ENCODE measurements at places on chromosomes 3 and 15. TPM values are rescaled to one million over a fixed set of nuclear protein-coding genes. Genes with fewer than 3 reads are reported as not detected.

- H3K4me3 ChIP-seq = no peak overlapping the region
- H3K36me3 ChIP-seq = no peaks in the 10 kb centered on the region
- no peak overlapping the region for H3K27ac ChIP-seq
- H3K4me1 ChIP-seq = no peaks in the 10 kb centered on the region
- H3K27me3 ChIP-seq = no peaks in the 10 kb centered on the region
- DNase-seq = no peak
Measured at GRCh38 chr3:14533457-14533958, 6.6 kb downstream of the GRIP2 start.

DNA sequence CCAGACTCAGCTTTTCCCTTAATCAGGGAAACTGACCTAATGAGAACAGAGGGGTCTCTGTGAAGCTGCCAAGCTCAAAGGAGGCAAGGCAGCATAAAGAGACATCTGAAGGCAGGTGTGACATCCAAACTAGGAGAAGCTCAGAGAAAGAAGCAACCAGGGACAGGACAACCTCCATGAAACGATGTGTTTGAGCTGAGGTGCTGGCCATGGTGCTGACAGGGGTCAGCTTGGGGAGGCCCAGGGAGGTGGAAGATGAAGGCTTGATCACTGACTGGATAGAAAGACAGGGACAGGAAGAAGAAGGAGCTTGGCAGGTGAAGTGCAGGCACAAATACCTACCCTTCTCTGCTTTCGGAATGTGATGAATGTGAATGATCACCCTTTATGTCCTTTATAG is 179.5 kb upstream of the NSMCE3 start:
- no peaks in the 10 kb centered on the region for H3K4me1 ChIP-seq
- no peak for DNase-seq
- no peak overlapping the region for H3K4me3 ChIP-seq
- H3K27ac ChIP-seq = no peak overlapping the region
- no peaks in the 10 kb centered on the region for H3K36me3 ChIP-seq

NOX5 gene
- 0.92 TPM for total RNA-seq

- H3K36me3 ChIP-seq = peaks cover 63% of the 10 kb centered on the region
- no peak overlapping the region for H3K27ac ChIP-seq
- no peak for DNase-seq
Measured at GRCh38 chr3:39090922-39091321, 16.5 kb downstream of the GORASP1 start.

SETD2 gene
- total RNA-seq = 78.9 TPM

GRCh38 chr3:50297896-50298725 is 1.1 kb downstream of the HYAL3 start:
- DNase-seq = no peak
- H3K36me3 ChIP-seq = no peaks in the 10 kb centered on the region
- peak overlapping the region; percentile 72 for H3K27ac ChIP-seq

- H3K27ac ChIP-seq = no peak overlapping the region
- DNase-seq = no peak
- no peak overlapping the region for H3K4me3 ChIP-seq
- no peaks in the 10 kb centered on the region for H3K27me3 ChIP-seq
Measured at GRCh38 chr3:17686613-17687012, 55.8 kb downstream of the TBC1D5 start.

DNA sequence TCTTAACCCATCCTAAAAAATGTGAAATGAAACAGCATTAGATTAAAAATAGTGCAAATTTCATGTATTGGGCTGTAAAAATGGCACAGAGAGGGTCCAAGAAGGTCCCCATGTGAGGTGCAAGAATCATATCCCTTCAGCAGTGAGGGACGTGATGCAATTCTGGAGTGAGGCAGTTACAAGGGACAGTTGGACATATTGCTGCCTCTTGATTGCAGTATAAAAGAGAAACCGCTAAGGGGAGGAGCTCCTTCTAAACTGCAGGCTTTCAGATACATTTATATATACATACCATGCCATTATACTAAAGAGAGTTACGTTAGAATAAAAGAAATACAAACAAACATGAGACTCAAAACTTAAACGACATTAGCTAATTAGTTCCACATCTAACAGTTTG is 304.2 kb upstream of the CTNNB1 start:
- no peak overlapping the region for H3K4me3 ChIP-seq
- no peaks in the 10 kb centered on the region for H3K27me3 ChIP-seq
- H3K4me1 ChIP-seq = peaks cover 4% of the 10 kb centered on the region
- no peaks in the 10 kb centered on the region for H3K36me3 ChIP-seq

GRCh38 chr3:8864402-8865350 is 95.3 kb upstream of the OXTR start:
- H3K27ac ChIP-seq = no peak overlapping the region
- H3K27me3 ChIP-seq = no peaks in the 10 kb centered on the region
- no peak overlapping the region for H3K4me3 ChIP-seq
- no peak for DNase-seq
- H3K36me3 ChIP-seq = no peaks in the 10 kb centered on the region

DNA sequence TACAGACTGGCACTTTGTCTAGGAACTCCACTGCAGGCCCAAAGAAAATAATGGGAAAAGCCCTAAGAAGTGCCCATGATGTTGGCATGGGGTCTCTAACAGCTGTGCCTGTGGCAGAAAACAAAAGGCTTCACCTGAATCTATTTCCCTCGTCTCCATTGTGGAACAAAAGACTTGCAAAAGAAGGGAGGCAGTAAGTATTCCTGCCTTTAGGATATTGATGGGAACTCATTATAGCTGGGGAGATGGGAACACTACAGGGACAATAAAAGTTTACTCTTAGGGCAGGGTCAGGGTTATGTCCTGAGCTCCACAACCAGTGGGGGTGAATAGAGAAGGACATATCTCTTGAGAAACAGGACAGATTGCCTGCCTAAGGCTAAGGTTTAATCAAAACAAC is 930.6 kb upstream of the EPHA6 start:
- no peak for DNase-seq
- no peaks in the 10 kb centered on the region for H3K4me1 ChIP-seq
- no peak overlapping the region for H3K4me3 ChIP-seq
- no peaks in the 10 kb centered on the region for H3K27me3 ChIP-seq
- no peak overlapping the region for H3K27ac ChIP-seq

DNA sequence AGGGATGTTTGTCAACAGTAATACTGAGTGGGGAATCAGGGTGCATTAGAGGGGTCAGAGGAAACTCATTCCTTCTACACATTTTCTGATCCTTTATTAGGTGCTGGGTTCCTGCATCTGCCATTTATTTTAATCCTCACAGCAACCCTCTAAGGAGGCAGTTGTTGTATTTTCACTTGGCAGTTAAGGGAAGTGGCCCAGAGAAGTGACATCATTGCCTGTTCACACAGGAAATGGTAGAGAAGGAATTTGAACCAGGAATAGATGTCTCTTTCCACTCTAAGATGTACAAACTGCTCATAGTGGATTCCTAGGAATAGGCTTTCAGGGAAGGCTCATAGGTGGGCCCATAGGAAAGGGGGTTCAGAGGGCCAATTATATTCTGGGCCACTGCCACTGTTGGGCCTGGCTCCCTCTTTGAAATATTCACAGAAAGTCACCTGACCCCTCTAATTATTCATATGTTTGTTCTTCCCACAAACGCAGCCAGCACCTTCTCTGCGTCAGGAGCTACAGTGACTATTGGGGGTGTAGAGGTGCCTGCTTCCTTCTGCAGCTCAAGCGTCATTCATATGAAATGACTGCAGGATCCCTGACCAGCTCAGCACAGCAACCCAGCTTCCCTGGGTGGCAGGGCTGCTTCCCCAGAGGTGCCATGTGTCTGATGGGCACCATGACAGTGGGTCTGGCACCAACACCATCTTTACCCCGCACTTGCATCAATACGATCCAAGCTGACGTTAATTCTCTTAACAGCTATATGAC is 163.9 kb upstream of the SMAD3 start:
- no peak for DNase-seq

LNP1 gene
- 3.0 TPM for total RNA-seq

DNA sequence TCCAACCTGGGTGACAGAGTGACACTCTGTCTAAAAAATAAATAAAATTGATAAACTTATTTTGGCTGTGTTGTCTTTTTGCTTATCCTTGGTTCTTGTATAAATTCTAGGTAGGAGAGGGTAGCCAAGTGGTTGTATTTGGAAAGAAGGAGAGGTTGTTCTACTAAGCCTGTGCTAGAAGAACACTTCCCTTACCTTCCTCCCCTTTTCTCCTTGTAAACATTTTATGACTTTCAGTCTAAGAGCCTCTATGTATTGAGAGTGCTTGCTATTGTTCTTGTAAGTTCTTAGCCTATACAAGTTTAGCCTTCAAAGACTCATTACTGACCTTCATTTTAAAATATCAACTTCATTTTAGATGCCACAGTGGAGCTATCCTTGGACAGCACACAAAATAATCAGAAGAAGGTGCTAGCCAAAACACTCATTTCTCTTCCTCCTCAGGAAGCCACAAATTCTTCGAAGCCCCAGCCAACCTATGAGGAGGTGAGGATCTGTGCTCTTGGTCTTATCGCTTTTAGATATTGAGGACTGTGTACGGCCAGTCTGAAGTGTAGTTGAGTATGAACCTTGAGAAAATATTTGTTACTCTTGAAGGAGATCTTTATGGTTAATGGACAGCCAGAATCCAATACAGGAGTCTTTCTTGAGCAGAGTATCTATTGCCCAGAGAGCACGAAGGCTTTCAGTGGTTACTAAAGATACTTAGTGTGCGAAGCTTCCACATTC is 22.1 kb downstream of the SNX1 start:
- peaks cover 60% of the 10 kb centered on the region for H3K36me3 ChIP-seq
- DNase-seq = no peak
- no peaks in the 10 kb centered on the region for H3K4me1 ChIP-seq
- H3K4me3 ChIP-seq = no peak overlapping the region
- no peak overlapping the region for H3K27ac ChIP-seq

SLC6A20 gene
- total RNA-seq = not detected

- peak overlapping the region; percentile 70 for H3K27ac ChIP-seq
- no peaks in the 10 kb centered on the region for H3K36me3 ChIP-seq
- DNase-seq = no peak
- no peaks in the 10 kb centered on the region for H3K27me3 ChIP-seq
- H3K4me1 ChIP-seq = peaks cover 90% of the 10 kb centered on the region
Measured at GRCh38 chr3:98779541-98780335, 16.6 kb downstream of the ST3GAL6 start.

DNA sequence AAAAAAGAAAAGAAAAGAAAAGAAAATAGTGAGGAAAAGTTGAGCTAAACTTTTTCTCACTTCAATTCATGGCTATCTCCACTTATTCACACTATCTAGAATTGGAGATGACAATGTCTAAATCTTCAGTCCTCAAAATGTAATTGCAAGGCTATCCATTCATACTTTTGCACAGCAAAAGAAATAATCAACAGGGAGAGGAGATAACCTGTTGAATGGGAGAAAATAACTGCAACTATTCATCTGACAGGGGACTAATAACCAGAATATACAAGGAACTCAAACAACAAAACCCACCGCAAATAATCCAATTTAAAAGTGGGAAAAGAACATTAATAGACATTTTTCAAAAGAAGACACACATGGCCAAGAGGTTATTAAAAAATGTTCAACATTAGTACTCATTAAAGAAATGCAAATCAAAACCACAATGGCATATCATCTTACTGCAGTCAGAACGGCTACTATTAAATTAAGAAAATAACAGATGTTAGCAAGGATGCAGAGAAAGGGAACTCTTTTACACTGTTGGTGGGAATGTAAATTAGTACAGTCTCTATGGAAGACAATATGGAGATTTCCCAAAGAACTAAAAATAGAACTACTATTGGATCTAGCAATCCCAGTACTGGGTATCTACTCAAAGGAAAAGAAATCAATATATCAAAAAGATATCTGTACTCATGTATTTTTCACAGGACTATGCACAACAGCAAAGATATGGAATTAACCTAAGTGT is 73.5 kb upstream of the PPIB start:
- no peaks in the 10 kb centered on the region for H3K36me3 ChIP-seq
- H3K4me3 ChIP-seq = no peak overlapping the region
- no peak for DNase-seq
- H3K4me1 ChIP-seq = no peaks in the 10 kb centered on the region
- H3K27me3 ChIP-seq = no peaks in the 10 kb centered on the region
- no peak overlapping the region for H3K27ac ChIP-seq

DNA sequence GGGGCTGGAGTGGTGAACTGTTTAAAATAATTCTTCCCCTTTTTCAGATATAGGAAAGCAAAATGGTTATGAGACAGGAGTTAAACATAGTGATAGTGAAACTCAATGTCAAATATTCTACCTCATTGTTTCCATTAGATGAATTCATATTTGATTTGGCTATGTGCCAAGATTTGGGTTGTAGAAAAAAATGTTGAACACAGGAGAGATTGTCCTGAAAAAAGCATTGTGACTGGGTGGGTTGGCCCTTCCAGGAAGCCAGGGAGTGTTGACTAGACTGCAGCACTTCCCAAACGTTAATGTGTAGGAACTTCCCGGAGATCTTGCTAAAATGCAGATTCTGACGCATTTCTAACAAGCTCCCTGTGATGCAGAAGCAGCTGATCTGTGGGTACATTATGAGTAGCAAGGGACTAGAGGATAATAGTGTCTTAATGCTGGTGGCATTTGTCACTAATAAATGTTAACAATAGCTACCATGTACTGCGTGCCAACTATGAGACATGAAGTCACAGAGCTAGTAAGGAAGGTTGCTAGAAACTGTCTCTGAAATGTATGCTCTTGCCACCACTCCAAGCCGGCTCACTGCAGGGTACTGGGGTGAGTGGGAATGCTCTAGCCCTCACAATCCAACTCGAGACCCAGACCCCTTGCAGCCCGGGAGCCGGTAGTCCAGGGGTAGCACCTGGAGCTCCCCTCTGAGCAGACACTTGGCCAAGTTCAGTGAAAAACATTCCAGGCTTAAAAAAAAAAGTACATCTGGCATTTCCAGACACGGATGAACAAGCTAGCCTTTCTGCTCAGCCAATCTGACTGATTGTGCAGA is 120.6 kb downstream of the CD47 start:
- peaks cover 10% of the 10 kb centered on the region for H3K4me1 ChIP-seq
- H3K4me3 ChIP-seq = peak overlapping the region; percentile 45
- no peaks in the 10 kb centered on the region for H3K27me3 ChIP-seq
- no peaks in the 10 kb centered on the region for H3K36me3 ChIP-seq

SMCO1 gene
- not detected for total RNA-seq

SH2D7 gene
- total RNA-seq = not detected

- H3K36me3 ChIP-seq = no peaks in the 10 kb centered on the region
- H3K4me3 ChIP-seq = no peak overlapping the region
- no peak for DNase-seq
- no peaks in the 10 kb centered on the region for H3K27me3 ChIP-seq
- no peaks in the 10 kb centered on the region for H3K4me1 ChIP-seq
Measured at GRCh38 chr3:138119423-138119766, 4.0 kb upstream of the DZIP1L start.

DNA sequence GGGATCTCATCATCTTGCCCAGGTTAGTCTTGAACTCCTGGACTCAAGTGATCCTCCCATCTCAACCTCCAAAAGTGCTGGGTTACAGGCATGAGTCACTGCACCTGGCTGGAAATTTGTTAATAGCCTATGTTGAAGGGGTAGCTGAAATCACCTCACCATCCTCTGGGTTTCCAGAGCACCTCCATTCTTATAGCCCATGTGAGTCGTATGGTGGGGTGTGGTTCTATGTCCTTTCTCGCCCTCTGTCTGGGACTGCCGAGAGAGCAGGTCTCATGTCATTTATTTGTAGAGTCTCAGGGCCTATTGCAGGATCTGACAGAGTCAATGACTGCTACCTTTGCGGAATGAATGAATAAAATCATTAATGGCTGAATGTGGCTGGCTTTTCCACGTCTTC is 20.9 kb downstream of the CEMIP start:
- H3K27me3 ChIP-seq = no peaks in the 10 kb centered on the region
- H3K27ac ChIP-seq = no peak overlapping the region
- no peak for DNase-seq
- H3K4me1 ChIP-seq = no peaks in the 10 kb centered on the region
- H3K36me3 ChIP-seq = no peaks in the 10 kb centered on the region
- no peak overlapping the region for H3K4me3 ChIP-seq

BTLA gene
- total RNA-seq = not detected

DCUN1D1 gene
- total RNA-seq = 26.6 TPM

GOLGA8T gene
- not detected for total RNA-seq

MORC1 gene
- not detected for total RNA-seq
